Activated CD8-positive, alpha-beta memory T cell treated with anti-CD3 and anti-CD28 coated beads for 24 hours (primary cell): ENCODE measurements at places on chromosomes 6 and 20.
A peak's percentile ranks its signal among the peaks of the same experiment; 100 is the strongest.

DNA sequence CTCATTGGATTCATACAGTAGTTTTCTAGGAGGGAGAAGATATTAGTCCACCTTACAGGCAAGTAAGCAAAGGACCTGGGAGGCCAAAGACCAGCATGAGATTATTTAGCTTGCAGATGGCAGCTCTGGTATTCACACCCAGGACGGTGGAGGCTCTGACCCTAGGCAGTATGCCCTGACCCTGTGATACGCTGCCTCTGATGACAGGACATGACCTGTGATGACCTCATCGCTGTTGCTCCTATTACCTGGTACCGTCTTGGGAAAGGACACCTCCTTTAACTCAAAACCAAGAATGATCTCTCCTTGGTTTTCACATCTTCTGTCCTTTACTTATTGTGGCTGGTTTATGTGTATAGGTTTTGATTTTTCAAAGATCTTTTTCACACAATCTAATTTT is 298.6 kb downstream of the CLIC5 start:
- DNase-seq: no peak

- DNase-seq: no peak
These were observed 3.5 kb upstream of the MUCL3 start for GRCh38 chr6:30937265-30937664.

GRCh38 chr20:51470907-51471411 is 71.6 kb downstream of the NFATC2 start:
- peak; percentile 76 for DNase-seq

DNA sequence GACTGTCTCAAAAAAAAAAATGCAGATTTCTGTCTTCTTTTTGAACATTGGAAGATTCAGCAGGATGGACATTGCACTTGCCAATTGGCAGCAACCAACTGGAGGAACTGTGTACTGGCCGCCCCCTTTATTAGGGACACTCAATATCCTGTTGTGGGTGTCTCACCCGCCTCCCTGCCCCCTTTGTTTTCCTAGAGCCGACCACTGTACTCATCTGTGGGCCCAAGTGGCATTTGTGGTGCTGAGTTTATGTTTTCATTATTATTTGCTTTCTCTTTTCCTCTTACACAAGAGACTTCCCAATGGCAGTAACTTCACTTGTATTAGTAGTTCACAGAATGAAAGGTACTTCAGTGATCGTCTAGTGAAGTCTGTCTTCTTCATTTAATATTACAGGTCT is 125.3 kb downstream of the SASH1 start:
- DNase-seq: no peak

GRCh38 chr20:15918631-15919030 is 654.6 kb downstream of the KIF16B start:
- DNase-seq: no peak

GRCh38 chr20:62897666-62898065 is 28.6 kb downstream of the DIDO1 start:
- DNase-seq: no peak

DNA sequence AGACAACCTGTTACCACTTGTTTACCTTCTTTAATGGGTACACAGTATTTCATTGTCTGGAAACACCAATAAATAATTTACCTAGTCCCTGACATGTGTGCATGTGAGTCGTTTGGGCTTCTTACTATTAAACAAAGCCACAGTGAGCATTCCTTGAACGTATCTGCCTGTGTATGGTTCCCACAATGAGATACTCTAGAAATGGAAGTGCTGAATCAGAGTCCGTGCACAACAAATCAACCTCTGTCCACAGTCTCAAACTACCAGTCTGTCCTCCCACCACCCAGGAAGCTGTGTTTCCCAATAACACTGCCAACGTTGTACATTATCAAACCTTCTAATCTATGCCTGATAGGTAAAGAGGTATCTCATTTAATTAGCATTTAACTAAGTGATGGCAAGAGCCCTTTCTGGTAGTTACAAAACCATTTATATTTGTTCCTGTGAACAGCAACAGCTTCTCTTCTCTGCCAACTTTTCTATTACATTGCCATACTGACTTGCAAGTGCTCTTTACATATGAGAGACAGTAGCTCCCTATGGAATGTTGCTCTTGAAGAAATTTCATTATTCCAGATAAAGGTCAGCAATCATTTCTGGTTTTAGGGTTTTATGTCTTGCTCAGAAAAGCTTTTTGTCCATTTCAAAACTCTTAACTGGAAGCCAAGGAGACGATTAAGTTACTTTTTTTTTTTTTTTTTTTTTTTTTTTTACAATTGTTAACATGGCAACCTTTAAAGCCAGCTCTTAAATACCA is 14.7 kb downstream of the JAG1 start:
- no peak for DNase-seq

DNA sequence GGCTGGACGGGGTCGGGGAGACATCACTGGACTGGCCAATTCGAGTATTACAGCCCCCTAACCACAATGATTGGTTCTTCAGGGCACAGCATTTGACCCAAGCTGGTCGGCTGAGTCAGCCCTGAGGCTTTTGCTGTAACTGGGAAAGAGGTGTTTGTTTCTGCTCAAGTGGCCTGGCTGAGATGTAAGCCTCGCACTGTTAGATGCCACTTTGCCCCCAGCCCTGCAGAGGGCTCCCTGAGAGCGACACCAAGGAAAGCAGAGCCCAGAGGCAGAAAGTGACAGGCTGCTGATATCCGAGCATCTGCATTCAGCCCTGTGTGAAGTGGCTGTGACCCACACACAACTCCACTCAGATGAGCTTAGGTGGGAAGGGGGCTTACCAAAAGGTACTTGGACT is 19.4 kb downstream of the ERGIC3 start:
- no peak for DNase-seq

DNA sequence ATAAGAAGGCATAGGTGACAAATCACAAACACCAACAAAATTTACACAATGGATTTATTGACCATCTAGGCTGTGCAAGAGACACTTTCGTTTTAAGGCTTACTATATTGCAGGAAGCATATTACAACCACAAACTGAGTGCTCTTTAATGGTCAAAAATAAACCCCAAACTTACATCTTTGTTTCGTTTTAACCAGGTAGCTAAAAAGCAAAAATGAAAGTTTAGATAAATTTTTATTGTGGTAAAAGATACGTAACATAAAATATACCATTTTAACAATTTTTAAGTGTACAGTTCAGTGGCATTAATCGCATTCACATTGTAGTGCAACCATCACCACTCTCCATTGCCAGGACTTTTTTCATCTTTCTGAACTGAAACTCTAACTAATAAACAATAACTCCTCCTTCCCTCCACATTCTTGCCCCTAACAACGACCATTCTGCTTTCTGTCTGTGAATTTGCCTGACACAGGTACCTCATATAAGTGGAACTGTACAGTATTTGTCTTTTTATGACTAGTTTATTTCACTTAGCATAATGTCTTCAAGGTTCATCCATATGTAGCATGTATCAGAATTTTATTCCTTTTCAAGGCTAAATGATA is 32.3 kb upstream of the DUSP22 start:
- no peak for DNase-seq

DNA sequence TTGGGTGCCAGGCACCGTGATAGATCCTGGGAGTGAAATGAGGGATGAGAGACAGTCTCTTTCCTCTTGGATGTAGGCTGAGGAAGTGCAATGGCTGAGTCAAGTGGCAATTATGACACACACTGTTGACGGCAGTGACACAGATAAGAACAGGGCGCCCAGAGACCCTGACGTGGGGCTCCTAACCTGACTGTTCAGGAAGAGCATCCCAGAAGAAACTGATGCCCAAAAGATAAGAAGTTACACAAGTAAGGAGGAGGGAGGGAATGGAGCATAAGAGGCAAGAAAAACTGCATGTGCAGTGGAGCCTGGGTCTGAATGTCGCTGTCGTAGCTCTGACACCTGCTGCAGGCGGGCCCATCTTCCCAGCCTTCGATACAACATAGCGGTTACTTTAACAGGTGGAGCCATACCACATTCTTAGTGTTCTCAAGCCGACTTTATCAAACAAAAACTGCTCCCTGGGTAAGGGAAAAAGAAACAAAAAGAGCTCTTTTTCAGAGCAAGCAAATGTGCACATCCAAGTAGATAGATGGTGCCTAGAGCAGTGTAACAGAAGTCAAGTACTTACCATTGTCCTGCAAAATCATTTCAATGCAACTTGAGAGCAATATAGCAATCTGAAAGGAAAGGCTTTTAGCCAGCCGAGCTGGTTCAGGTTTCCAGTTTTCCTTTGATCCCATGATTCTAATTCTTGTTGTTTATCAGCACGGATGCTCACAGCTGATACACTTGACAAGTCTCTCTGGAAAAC is 463.9 kb upstream of the JARID2 start:
- no peak for DNase-seq

GRCh38 chr6:158422629-158423238 is 110.5 kb downstream of the TULP4 start:
- no peak for DNase-seq

- no peak for DNase-seq
These were observed 409.9 kb upstream of the SPTLC3 start for GRCh38 chr20:12598894-12599293.

- no peak for DNase-seq
These were observed 20.3 kb downstream of the KIZ start for GRCh38 chr20:21146215-21146614.

DNA sequence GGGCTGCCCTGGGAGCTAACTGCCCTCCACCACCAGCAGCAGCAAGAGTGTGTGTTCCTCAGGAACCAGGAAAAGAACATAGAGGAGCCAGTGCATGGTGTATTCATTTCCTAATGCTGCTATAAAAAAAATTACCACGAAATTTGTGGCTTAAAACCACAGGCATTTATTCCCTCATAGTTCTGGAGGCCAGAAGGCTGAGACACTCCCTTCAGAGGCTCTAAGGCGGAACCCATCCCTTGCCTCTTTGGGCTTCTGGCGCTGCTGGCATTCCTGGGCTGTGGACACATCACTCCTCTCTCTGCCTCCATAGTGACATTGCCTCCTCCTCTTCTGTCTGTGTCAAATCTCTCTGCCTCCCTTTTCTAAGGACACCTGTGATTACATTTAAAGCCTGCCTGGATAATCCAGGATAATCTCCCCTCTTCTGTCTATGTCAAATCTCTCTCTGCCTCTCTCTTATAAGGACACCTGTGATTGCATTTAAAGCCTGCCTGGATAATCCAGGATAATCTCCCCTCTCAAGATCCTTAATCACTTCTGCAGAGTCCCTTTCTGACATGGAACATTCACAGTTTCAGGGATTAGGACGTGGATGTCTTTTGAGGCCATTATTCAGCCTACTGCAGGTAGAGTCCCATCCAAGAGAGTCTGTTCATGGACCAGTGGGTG is 54.7 kb downstream of the NDUFAF5 start:
- no peak for DNase-seq
